ENCODE measurements at places on chromosomes 5 and 9. TPM values are rescaled to one million over a fixed set of nuclear protein-coding genes. Genes with fewer than 3 reads are reported as not detected.

GRCh38 chr9:18980189-18980588, 52.8 kb downstream of the SAXO1 start:
- no peak for DNase-seq

DNA sequence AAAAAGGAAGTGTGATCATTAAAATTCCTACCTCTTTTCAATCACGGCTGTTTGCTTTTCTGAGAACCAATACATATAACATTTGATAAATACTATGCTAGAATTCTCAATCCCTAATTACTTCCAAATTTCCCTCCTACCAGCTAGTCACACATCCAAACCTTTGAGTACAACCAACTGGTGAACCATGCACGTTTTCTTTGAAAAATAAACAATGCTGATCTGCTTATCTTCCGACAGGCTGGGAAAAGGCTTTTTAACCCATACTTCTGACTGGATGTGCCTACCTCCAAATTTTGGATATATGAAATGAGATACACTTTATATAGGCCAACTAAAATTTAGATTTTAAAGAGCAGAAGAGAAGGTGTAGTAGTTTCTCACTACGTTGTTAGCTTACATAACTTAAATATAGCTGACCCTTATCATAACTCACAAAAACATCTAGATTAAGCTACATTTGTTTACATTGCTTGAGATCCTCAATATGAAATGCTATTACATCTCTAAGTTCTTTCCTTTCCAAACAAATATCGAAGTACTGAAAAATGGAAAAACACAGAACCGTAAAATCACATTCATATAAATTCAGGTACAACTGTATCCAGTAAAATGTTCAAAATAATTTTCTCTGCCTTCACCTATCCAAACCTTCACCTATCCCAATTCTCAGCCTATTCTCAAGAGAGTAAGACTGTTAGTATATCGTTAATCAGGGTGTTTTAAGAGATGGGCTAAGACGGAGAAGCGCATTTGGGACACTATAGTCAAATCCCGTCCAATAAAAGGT, 2.1 kb downstream of the NR3C1 start:
- no peak for DNase-seq

DNA sequence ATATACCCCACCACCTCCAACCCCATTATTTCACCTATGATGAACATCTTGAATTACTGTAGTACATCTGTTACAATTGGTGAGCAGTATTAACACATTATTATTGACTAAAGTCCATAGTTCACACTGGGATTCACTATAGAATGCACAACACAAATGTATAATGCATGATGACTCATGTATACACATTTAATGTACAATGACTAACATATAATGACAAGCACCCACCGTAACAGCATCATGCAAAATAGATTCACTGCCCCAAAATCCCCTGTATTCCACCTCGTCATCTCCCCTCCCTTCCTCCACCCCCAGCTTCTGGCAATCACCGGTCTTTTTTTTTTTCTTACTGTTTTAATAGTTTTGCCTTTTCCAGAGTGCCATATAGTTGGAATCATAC, 47.1 kb upstream of the NEK6 start:
- DNase-seq = no peak

- DNase-seq = no peak
These were observed 859.1 kb downstream of the MAT2B start for GRCh38 chr5:164364237-164365208.

GRCh38 chr5:120446068-120446492, 18.0 kb upstream of the PRR16 start:
- DNase-seq = no peak

GRCh38 chr9:124239249-124240073, 18.3 kb upstream of the NEK6 start:
- no peak for DNase-seq

DNA sequence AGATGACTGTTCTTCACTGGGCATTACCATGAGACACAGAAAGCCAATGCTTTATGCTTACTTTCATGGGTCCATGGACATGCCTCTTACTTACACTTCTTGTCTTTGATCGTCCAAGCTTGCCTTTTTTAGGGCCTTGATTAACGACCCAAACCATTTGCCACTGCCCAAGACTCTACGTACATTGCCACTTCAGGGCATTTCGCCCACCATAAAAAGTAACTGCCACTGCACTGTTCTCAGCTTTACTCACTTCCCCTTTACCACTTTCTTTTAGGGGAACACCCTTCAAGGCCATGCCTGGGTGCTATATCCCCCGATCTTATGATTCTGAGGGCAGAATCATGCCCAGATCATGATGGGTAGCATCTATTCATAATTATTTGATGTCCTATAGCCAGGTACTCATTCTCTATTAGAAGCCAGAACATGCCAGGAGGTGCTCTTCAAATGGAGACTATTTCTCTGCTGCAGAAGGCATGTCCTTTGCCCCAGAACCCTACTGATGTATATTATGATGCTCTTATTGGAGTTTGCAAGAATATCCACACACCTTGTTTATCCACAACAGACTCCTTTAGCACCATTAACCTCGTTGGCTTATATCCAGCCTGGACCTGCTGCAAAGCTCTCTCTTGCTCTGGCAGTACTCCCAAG, 64.1 kb upstream of the RAD23B start:
- no peak for DNase-seq

DNA sequence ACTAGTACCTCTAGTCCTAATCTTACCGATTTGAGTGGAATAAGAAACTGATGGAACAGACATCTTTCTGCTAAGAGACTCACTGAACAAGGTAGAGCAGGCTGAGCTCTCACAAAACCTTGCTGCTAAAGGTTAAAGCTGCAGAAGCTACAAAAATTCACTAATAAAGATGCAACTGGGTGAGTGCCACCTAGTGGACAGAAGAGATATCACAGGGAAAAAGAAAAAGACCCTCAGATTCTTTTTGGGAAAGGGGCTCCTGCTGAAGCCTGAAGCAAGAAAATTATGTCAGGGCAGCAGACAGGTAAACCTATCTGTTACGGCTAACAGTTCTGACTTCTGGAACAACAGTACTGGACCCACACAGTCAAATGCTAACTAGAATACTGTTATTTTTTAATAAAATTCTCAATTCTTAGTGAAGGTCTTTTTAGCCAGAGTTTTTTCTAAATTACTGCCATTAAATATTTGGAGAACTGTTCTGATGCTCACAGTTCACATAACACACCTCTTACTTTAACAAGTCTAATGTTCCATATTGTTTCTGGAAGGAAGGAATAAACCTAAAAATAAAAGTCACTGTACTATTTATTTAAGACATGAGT, 51.2 kb downstream of the DIAPH1 start:
- DNase-seq = peak; percentile 34

DNA sequence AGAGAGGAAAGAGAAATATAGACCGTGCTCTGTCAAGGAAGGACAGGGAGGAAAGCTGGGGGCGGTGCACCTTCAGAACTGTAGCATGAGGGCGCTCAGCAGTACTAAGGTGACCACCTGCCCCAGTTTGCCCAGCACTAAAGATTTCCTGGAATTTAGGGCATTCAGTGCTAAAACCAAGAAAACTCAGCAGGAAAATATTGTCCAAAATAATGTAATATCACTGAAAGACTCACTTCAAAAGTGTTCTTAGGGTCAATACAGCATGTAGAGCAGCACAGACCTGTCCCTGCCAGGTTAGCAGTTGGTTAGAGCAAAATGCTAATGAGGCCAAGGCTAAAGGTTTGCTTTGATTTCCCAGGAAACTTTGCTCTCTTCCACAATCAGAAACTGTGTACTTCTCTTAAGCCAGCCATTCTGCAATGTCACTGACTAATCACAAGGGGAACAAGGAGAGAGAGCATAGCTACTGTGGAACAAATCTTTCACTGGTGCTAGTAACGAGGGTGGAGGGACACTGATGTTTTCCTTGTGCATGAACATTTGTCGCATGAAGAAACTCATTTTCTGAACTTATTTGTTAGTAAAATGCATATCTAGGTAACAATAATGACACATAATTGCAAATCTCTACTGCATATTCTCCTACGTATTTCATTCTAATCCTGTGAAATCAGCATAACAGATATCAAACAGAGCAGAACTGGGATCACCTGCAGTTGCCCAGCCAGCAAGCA, 53.0 kb upstream of the GRAMD2B start:
- DNase-seq = no peak

- peak; percentile 99 for DNase-seq
These were observed 21.1 kb upstream of the TERT start for GRCh38 chr5:1315709-1316587.

DNA sequence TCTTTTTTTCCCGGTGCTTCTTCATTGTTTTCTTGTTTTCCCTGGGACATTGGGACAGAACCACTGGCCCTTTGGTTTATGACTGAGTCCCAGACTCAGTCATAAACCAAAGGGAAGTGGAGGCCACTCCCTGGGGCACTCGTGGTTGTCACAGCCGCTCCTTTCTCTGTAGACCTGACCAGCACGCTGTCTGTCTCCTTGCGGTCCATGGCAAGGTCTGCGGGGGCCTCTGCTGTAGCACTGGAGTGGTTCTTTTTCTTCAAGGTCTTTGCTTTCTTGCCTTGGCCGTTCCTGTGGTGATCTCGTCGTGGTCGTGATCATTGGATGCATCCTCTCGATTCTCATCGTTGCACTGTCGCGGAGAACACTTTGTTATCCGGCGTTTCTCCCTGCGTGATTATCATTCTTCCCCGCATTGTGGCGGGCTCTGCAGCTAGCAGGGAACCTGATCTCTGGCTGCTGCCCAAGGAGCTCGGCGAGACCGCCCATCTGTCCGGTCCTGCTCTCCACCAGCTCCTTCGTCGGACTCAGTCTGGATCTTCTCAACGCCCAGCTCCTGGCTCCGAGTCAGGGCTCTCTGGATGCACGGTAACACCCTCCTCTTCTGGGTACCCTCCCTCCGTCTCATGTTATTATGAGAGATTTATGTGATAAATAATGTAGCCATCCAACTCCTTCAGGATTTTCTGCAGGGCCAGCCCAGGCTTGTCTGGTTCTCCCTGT, 43.5 kb upstream of the MPDZ start:
- no peak for DNase-seq

DNA sequence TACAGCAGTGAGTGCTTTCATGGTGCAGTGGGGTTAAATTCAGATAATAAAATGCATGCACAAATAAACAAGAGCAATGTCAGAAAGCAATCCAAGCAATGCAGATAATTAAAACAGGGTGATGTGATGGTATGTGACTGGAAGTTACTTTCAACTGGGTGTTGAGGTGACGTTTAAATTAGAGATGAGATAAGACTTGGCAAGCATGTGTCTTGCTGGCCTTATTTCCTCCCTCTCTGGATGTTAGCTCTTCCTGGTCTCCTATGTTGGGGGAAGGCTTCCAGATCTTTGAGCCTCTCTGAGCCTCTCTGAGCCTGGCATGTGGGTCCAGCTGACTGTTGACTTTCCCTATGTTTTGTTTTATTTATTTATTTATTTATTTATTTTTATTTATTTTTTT, 54.4 kb downstream of the DOCK2 start:
- no peak for DNase-seq

GRCh38 chr5:94314460-94315131, 303.8 kb downstream of the KIAA0825 start:
- DNase-seq = no peak

DNA sequence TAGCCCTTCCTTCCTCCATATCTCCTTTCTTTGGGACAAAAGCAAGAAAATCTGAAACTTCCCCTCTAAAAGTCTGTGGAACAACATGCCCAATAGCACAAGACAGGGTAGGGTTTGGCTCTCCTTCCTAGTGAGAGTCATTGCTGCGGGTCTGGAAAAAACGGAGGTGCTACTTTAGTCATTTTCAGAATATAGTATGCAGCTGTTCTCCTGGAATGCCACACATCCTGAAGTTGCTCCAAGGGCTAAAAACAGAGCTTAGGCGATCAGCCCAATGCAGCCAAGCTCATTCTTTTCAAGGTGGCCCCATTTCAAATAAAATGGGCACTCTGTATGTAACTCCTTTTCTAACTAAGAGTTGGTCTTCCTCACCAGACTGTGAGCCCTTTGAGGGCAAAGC, 39.5 kb upstream of the MYOT start:
- no peak for DNase-seq

DNA sequence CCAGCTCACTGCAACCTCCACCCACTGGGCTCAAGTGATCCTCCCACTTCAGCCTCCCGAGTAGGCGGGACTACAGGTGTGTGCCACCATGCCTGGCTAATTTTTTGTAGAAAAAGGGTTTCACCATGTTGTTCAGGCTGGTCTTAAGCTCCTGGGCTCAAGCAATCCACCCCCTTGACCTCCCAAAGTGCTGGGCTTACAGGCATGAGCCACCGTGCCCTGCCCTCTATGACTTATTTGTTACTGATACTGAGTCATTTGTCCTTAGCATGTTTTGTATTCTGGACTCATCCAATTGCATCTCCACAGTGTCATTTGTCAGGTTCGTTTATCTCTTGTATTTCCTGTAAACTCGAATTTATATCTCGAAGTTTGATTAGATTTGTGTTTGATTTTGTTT, 2.7 kb upstream of the ITK start:
- no peak for DNase-seq

- no peak for DNase-seq
These were observed 11.2 kb upstream of the TPM2 start for GRCh38 chr9:35700942-35701341.

DNA sequence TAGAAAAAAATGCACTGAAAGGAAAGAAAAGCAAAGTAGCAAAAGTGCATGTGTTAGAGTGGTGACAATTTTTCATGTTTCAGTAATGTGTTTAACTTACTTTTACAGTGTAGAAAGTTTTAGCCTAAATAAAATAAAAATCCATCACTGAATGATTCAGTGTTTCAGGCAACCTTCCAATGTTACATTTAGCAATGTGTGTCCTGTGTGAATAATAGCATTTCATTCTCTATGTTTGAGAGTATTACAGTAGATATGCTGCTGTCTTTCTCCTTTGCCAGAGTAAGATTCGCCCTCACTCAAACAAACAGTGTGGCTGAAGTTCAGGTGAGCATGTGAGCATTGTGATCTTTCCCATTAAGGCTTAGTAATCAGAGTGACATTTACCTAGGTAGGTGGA, 171.1 kb downstream of the TARS1 start:
- no peak for DNase-seq

- DNase-seq = no peak
These were observed 53.3 kb upstream of the SMC5 start for GRCh38 chr9:70205366-70206020.

DNA sequence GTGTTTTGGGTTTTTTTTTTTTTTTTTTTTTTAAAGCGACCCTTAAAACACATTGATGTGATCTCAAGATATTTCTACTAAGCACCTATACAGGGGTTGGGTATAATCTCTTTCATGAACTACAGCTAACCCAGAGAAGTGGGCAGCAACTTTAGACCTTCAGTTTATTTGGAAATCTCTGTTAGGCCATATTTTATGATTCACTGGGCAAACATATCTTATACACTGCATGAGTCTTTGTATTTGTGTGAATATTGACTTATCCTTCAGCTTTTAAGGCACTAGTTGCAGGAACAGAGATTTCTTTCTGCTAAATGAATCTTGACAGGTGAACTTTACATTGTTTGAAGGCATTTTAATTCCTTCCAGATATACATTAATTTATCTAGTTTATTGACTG, 194.4 kb downstream of the ARRDC3 start:
- DNase-seq = no peak

FAM221B gene
- not detected for total RNA-seq

ADRA1B gene
- total RNA-seq = not detected

SLC25A2 gene
- total RNA-seq = 1.6 TPM

C9orf72 gene
- total RNA-seq = 16.4 TPM

LCN15 gene
- total RNA-seq = not detected

PTGER4 gene
- total RNA-seq = not detected
